ENCODE measurements at places on chromosomes 13 and 19. TPM values are rescaled to one million over a fixed set of nuclear protein-coding genes. Genes with fewer than 3 reads are reported as not detected.

The KMT2B gene
- total RNA-seq: 25.5 TPM

The MIDN gene
- total RNA-seq: 307 TPM

The GDF15 gene
- total RNA-seq: 8.5 TPM

The TMPRSS9 gene
- not detected for total RNA-seq

GRCh38 chr19:1080360-1081161, 13.6 kb downstream of the ARHGAP45 start:
- no peak for DNase-seq
- no peak overlapping the region for H3K4me3 ChIP-seq
- no peaks in the 10 kb centered on the region for H3K36me3 ChIP-seq
- H3K27me3 ChIP-seq: no peaks in the 10 kb centered on the region
- no peaks in the 10 kb centered on the region for H3K4me1 ChIP-seq

DNA sequence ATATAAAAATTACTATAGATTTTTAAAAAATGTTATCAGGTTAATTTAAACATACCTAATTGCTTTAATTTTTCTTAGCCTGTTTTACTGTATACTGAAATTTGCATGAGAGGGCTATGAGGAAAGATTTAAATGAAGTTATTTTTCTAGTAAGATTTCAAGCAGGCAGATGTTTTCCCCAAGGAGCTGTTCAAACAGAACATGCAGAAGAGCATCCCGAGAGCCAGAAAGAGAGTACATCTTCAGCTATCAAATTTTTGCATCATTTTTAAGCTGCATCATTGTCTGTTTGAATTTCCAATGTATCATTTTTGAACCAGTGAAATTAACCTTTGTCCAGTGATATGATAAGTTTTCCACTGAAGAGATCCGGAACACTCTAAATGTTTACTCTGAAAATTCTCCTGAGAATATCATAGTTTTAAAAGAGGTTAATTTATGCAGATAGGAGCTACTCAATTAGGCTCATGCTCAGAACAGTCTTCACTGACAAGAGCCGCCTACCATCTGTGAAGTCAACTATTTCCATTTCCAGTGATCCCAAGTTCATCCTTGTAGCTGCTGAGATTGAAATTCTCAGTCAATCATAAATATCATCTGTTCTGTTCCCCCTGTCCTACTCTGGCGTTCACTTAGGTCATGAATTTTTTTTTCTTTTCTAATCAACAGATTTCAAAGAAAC, 467.7 kb upstream of the NBEA start:
- no peak overlapping the region for H3K4me3 ChIP-seq
- no peak for DNase-seq
- H3K27me3 ChIP-seq: no peaks in the 10 kb centered on the region
- no peak overlapping the region for H3K27ac ChIP-seq

- no peak for DNase-seq
- no peak overlapping the region for H3K4me3 ChIP-seq
- H3K4me1 ChIP-seq: no peaks in the 10 kb centered on the region
- H3K36me3 ChIP-seq: no peaks in the 10 kb centered on the region
Measured at GRCh38 chr19:14871619-14872230, 14.2 kb downstream of the OR7A17 start.

DNA sequence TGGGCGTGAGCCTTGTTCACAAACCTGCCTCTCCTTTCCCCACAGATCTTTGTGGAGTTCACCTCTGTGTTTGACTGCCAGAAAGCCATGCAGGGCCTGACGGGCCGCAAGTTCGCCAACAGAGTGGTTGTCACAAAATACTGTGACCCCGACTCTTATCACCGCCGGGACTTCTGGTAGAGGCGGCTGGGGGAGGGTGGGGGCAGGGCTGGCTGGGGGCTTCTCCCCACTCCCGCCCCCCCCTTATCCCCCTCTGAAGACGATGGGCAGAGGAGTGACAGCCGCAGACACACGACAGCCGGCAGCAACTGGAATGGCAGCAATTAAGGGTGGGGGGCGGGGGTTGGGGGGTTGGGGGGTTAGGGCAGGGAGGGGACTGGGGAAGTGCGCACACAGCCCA, 1.1 kb upstream of the EPN1 start:
- no peak overlapping the region for H3K4me3 ChIP-seq
- H3K27me3 ChIP-seq: no peaks in the 10 kb centered on the region
- peaks cover 36% of the 10 kb centered on the region for H3K36me3 ChIP-seq
- DNase-seq: no peak
- H3K4me1 ChIP-seq: peaks cover 6% of the 10 kb centered on the region
- H3K27ac ChIP-seq: peak overlapping the region; percentile 84

GRCh38 chr19:52945652-52946321, 16.9 kb downstream of the ZNF816 start:
- DNase-seq: no peak
- no peak overlapping the region for H3K27ac ChIP-seq
- H3K4me1 ChIP-seq: peaks cover 4% of the 10 kb centered on the region
- no peak overlapping the region for H3K4me3 ChIP-seq
- H3K27me3 ChIP-seq: no peaks in the 10 kb centered on the region

DNA sequence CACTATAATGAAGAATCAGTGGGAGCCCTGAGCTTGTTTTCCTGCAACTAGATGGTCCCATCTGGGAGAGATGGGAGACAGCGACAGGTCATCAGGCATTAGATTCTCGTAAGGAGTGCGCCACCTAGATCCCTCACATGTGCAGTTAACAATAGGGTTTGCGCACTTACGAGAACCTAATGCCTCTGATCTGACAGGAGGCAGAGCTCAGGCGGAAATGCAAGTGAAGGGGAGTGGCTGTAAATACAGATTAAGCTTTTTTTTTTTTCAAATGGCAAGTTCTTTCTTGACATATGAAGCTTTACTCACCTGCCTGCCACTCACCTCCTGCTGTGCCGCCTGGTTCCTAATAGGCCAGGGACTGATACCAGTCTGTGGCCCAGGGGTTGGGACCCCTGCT, 14.4 kb downstream of the CDC16 start:
- H3K36me3 ChIP-seq: peaks cover 73% of the 10 kb centered on the region
- H3K4me3 ChIP-seq: no peak overlapping the region
- H3K27ac ChIP-seq: no peak overlapping the region
- no peaks in the 10 kb centered on the region for H3K4me1 ChIP-seq
- H3K27me3 ChIP-seq: no peaks in the 10 kb centered on the region
- DNase-seq: no peak

DNA sequence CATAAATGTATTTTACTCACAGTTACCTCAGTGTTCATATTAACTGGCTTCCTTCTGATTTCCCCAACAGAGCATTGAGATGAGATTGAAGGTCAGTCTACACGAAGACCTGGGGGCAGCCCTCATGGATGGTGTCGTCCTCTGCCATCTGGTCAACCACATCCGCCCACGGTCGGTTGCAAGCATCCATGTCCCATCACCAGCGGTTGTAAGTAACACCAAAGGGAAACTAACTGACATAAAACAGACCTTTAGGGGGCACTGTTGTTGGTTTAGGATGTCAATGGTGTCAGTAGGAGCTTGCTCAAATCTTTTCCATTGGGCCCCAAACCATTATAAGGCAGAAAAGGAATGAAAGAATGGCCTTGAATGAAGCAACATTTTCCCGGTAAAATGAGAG, 68.2 kb downstream of the ESD start:
- H3K27me3 ChIP-seq: no peaks in the 10 kb centered on the region
- peaks cover 67% of the 10 kb centered on the region for H3K36me3 ChIP-seq
- H3K4me3 ChIP-seq: no peak overlapping the region
- no peak overlapping the region for H3K27ac ChIP-seq
- DNase-seq: no peak

GRCh38 chr13:104686484-104686883, 1620.3 kb upstream of the SLC10A2 start:
- DNase-seq: no peak
- H3K27ac ChIP-seq: no peak overlapping the region
- H3K36me3 ChIP-seq: no peaks in the 10 kb centered on the region
- no peaks in the 10 kb centered on the region for H3K27me3 ChIP-seq

DNA sequence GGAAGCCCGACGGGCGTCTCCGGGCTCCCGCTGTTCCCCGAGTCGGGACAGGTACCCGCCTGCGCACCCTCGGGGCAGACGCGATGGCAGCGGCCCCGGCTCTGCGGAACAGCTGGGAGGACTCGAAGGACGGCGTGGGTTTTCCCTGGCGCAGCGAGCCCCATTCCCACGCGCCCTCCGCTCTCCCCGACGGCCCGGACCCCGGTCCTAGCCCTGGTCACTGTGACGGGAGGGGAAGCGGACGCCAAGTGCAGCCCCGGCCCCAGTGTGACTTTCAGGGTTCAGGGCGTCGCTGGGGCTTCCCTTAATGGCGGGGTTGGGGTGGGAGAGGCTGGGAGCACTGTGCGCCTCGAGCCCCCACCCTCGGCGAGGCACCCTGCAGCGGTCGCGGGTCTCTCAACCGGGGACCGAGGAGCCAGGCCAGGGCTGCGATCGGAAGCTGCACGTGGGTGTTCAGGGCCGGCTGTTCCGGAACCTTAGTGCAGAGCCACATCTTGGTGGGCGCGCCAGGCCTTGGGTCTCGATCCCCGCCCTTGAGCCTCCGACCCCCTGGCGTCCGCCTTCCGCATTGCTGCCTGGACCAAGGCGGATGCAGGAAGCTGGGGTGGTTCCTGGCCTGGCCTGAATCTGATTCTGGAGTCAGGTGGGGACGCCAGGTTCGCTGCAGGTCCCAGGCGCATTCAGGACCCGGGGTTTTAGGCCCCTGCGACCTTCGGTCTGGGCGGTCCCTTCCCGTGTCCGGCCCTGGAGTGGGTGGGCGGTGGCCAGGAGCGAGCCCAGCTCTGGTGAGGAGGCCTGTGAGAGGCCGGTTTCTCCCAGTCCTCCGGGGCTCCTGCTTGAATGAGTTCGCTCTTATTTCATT, 3.5 kb downstream of the LGALS7B start:
- H3K36me3 ChIP-seq: no peaks in the 10 kb centered on the region
- peak overlapping the region; percentile 33 for H3K4me3 ChIP-seq
- no peaks in the 10 kb centered on the region for H3K4me1 ChIP-seq

DNA sequence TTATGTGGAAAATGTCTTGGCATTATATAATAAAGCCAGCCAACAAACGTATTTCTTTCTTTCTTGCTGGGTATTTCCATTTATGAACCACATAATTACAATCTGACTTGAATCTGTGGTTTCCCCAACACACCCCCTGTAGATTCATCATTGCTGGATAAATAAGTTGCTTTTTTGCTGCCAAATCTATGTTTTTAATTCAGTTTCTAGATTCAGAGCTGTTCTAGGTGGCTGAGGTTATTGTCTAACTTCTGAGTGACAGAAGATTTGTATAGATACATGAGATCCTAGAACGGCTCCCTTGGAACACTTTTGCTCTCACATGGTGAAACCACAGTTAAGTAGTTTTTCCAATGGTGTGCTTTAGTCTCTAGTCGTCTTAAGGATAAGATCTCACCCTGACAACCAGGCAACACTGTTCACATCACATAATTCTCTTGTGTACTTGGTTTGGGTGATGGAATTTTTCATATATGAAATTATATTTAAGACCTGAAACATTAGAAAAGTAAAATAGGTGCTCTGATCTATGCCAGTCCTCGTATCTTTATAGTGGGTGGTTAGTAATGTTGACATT, 239.1 kb downstream of the KLF12 start:
- DNase-seq: no peak
- H3K4me3 ChIP-seq: no peak overlapping the region
- H3K27ac ChIP-seq: no peak overlapping the region
- no peaks in the 10 kb centered on the region for H3K27me3 ChIP-seq
- peaks cover 3% of the 10 kb centered on the region for H3K4me1 ChIP-seq
- no peaks in the 10 kb centered on the region for H3K36me3 ChIP-seq
